ENCODE measurements at places on chromosomes 5 and 9.

GRCh38 chr5:61334868-61335615, 3.0 kb downstream of the ZSWIM6 start:
- H3K27ac ChIP-seq, result no peak overlapping the region
- DNase-seq, result peak; percentile 64

DNA sequence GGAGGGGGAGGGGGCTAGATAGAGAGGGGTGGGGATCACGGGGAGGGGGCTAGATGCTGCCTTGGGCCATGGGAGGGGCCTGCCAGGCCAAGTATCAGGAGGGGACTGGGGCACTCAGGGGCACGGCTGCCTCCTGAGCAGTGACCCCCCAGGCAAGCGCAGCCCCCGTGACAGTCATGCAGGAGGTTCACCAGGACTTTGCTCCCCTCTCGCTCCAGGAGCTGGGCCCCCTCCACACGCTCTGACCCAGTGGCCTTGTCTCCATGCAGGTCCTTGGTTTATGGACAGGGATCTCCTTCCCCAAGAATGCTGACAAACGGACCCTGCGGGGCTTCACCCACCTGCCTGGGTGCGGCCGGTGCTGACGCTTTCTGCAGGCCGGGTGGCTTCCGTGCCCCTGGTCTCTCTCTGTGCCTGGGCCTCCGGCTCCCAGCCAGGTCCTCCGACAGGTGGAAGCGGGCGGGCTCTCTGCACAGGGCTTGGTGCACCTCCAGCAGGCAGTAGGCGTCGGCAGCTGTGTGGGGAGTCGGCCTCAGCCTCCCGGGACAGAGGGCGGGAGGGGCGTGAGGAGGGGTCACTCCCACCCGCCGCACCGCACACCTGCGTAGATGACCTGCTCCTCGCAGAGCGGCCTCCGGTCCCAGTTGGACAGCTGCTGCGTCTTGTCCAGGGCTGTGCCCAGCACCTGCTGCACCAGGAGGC, 46.8 kb upstream of the NRARP start:
- no peak for DNase-seq
- H3K36me3 ChIP-seq, result peaks cover 8% of the 10 kb centered on the region
- no peaks in the 10 kb centered on the region for H3K27me3 ChIP-seq
- H3K4me1 ChIP-seq, result no peaks in the 10 kb centered on the region
- no peak overlapping the region for H3K27ac ChIP-seq

DNA sequence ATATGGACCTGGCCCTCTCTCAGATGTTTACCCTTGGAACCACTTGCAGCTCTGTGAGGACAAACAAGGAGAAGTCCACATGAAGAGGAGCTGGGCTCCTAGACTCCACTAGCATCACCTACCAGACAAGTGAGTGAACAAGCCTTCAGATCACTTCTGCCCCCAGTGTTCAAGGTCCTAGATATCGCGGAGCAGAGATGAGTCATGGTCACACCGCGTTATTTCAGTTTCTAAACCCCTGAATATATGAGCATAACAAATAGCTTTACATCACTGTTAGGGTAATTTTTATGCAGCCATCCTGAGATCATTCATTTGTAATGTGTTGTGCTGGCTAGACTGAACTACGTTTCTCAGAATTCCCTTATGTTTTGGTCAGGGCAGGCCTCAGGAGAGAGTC, 77.0 kb upstream of the DAP start:
- no peaks in the 10 kb centered on the region for H3K27me3 ChIP-seq
- no peaks in the 10 kb centered on the region for H3K36me3 ChIP-seq
- H3K27ac ChIP-seq, result no peak overlapping the region
- H3K4me1 ChIP-seq, result peaks cover 2% of the 10 kb centered on the region

GRCh38 chr9:126623667-126624478, 10.1 kb downstream of the LMX1B start:
- peaks cover 99% of the 10 kb centered on the region for H3K27me3 ChIP-seq
- no peak for DNase-seq
- H3K27ac ChIP-seq, result no peak overlapping the region
- H3K4me1 ChIP-seq, result peaks cover 9% of the 10 kb centered on the region

GRCh38 chr5:172531704-172532026, 77.3 kb upstream of the SH3PXD2B start:
- H3K27ac ChIP-seq, result no peak overlapping the region
- H3K4me1 ChIP-seq, result no peaks in the 10 kb centered on the region
- no peak overlapping the region for H3K4me3 ChIP-seq
- H3K27me3 ChIP-seq, result peaks cover 60% of the 10 kb centered on the region
- H3K36me3 ChIP-seq, result no peaks in the 10 kb centered on the region

DNA sequence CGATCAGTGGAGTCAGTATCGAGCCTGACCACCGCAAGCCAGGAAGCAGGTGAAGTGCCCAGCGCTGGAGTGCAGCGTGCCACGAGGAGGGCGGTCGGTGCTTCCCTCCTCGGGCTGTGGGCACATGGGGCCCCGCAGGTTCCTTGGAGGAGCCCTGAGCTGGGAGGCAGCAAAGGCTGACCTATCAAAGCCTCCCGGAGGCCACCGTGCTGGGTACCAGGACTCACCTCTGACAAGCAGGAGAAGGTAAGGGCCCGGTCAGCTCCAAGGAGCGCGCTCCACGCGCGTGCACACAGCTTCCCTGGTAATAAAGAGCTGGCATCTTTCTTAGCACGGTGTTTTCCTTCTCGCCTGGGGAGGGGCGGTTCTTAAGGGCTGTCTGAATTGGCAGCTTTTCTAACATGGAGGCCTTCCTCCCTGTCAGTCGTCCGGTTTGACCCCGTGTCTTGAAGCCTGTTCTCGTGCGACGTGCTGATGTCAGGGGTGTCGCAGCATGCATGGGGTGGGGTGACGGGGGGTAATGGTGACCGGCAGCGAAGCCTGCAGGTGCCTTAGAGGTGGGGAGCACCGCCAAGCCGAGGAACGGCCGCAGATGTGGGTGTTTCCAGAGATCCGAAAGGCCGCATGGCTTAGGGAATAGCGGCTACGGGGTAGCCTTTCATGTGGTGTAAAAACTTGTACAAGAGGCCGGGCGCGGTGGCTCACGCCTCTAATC, 13.1 kb downstream of the PMPCA start:
- DNase-seq, result no peak
- H3K27me3 ChIP-seq, result no peaks in the 10 kb centered on the region
- no peak overlapping the region for H3K4me3 ChIP-seq
- no peak overlapping the region for H3K27ac ChIP-seq
- H3K36me3 ChIP-seq, result peaks cover 69% of the 10 kb centered on the region

GRCh38 chr5:78727786-78728761, 79.5 kb upstream of the LHFPL2 start:
- H3K27ac ChIP-seq, result no peak overlapping the region
- H3K27me3 ChIP-seq, result no peaks in the 10 kb centered on the region
- DNase-seq, result no peak

DNA sequence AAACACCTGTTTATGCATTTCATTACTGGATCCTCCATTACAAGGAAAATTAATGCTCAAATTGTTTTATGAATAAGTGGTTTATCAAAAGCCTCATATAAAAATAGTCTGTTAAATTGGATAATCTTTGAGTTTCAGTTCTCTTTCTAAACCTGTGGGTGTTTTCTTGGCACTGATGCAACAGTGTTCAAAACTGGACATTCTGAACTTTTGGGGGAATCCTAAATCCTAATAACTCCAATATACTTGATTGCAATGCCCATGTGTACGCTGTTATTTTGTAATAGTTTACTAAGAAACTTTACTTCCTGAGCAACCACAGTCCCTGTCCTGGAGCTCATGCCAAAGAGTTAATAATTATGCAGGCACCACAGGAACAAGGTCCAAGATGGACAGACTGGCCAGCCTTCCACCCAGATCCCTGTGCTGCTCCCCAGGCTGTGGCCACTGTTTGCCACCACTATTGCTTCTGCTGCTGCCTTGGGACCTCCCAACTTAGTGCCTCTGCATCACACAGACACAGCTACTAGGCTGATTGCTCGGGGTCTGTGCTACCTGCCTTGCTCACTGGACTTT, 14.0 kb downstream of the IRGM start:
- H3K36me3 ChIP-seq, result no peaks in the 10 kb centered on the region
- peaks cover 2% of the 10 kb centered on the region for H3K4me1 ChIP-seq
- DNase-seq, result no peak
- H3K27ac ChIP-seq, result no peak overlapping the region
- H3K4me3 ChIP-seq, result no peak overlapping the region

GRCh38 chr5:157749462-157749799, 5.9 kb downstream of the LSM11 start:
- no peaks in the 10 kb centered on the region for H3K27me3 ChIP-seq
- H3K36me3 ChIP-seq, result peaks cover 19% of the 10 kb centered on the region
- no peak overlapping the region for H3K27ac ChIP-seq
- peaks cover 5% of the 10 kb centered on the region for H3K4me1 ChIP-seq
- no peak for DNase-seq
- H3K4me3 ChIP-seq, result no peak overlapping the region

- no peaks in the 10 kb centered on the region for H3K27me3 ChIP-seq
- H3K36me3 ChIP-seq, result no peaks in the 10 kb centered on the region
- peaks cover 6% of the 10 kb centered on the region for H3K4me1 ChIP-seq
- DNase-seq, result peak; percentile 26
Measured at GRCh38 chr5:123807177-123807945, 295.4 kb downstream of the CSNK1G3 start.
